ENCODE measurements at places on chromosomes 5 and 9. TPM values are rescaled to one million over a fixed set of nuclear protein-coding genes. Genes with fewer than 3 reads are reported as not detected.

DNA sequence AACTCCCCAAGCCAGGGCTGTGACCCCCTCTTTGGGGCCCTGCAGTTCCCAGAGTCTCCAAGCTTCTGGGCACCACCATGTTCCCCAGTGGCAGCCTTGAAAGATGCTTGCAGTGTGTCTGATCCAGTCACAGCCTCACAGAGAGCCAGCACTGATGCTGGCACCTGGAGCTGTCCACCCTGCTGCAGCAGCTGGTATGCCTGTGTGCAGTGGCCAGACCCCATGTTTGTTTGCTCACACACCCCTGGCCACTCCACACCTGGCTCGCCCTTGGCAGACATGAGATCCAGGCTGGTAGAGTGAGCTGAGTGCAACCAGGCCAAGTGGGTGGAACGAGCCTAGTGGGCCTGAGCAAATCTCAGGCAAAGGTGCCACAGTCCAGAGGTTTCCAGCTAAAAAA, 106.0 kb downstream of the C9orf50 start:
- no peak for DNase-seq
- H3K27me3 ChIP-seq: no peaks in the 10 kb centered on the region
- no peaks in the 10 kb centered on the region for H3K36me3 ChIP-seq
- H3K27ac ChIP-seq: no peak overlapping the region
- no peaks in the 10 kb centered on the region for H3K4me1 ChIP-seq
- H3K4me3 ChIP-seq: no peak overlapping the region

DNA sequence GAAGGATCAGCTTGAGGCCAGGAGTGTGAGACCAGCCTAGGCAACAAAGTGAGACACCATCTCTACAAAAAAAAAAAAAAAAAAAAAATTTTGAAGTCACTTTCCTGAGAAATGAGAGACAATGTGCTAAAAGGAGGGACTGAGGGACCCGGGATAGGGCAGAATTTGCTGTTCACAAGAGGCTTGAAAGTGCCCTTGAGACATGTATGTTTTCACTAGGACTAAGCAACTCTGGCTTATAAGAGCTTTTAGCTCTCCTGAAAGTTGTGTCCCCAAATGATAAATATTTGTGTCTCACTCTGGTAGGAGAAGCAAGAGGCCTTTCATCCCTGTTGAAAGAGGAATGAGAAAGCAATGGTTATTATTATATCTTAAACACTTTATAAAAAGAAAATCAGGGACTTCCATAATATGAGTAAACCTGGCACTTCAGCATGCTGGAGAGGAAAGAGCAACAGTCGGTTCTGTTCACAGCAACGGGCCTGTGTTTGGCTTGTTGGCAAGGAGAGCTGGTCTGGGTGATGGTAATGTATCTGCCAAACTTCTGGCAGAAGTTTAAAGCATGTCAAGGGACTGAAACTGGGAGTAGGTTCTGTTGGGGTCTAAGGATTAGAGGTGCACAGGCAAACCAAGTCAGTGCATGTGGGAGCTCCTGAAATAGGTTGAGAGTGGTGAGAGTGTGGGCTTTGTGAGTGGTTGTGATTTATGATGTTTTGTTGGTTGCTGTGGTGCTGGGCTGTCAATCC, 32.2 kb downstream of the ENTREP1 start:
- no peaks in the 10 kb centered on the region for H3K27me3 ChIP-seq
- H3K27ac ChIP-seq: peak overlapping the region; percentile 41
- H3K4me1 ChIP-seq: peaks cover 13% of the 10 kb centered on the region

DNA sequence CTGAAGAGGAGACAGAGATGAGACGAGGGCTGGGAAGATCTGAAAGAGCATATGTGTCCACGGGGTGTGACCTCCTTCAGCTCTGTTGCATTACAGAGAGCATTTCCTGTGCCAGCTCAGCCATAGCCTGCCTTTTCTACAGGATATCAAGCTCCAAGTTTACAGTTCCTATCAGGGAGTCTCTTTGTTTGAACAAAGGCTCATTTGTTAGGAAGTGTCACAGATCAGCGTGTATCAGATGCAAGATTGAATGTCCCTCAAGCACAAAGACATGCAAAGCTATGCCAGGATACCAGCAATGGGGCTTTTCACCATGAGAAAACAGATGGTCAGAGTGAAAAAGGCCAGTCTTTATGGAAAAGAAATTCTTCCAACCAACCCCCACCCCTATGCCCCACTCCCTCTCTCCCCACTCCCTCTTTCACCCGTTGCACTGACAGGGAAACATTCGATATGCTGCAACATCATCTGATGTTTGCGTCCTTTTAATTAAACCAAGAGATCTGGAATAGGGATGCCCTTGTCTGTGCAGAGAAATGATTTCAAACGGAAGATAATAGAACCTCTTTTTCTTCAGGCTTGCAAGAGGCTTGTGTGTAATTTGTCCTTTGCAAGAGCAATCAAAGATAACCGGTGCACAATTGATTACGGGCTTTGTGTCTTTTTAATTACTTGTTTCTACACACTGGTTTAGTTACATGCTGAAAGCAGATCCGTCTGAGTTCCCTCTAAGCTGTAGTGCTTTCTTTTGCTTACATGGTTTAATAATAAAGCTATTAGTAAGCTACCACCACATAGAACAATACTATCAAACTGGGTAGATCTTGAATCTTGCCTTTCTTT, 263.1 kb upstream of the RGMB start:
- no peaks in the 10 kb centered on the region for H3K27me3 ChIP-seq
- no peak for DNase-seq
- no peak overlapping the region for H3K27ac ChIP-seq
- H3K36me3 ChIP-seq: no peaks in the 10 kb centered on the region

The TSSK1B gene
- total RNA-seq: not detected

The TEX48 gene
- not detected for total RNA-seq

Data from ascending aorta (tissue), 2 donors.